NCI-H1048 (cell line): ENCODE measurements at places on chromosomes 5 and 9.

DNA sequence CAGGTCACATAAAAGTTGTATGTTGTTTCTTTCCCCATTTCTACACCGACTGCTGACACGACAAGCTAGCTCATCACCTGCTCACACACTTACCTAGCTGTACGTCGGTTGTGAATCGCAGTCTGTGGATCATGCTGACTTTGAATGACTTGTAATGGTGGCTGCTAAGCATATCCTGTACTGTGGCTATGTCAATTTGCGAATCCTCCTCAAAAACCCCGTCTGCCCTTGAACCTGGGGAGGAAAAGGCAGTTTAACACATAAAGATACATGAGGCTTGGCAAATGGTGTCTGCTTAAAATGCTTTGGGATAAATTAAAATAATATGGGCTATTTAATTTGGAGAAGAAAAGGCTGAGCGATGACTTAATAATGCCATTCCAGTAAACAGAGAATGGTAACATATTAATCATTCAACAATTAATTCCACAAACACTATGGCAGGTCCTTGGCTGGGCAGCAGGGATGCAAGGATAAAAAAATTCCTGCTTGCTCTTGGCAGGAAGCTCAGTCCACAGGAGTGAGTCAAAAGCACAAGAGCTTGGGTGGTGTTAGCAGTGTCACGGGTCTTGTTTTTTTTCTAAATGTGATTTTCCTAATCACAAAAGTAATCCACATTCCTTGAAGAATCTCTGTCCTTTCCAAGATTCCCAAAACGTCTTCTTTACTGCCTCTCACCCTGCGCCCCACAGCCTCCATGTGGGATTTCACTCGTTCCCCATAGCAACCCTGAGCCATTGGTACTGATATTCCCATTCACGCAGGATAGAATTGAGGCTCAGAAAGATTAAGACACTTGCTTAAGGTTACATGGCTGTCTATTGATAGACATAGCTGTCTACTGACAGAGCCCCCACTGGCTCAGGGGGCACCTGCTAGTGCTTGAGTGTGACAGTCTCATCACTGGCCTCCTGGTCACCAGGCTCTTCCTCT lies 222.4 kb downstream of the MAPKAP1 start:
- no peak for DNase-seq

GRCh38 chr9:126649477-126649876 lies 35.7 kb downstream of the LMX1B start:
- DNase-seq, result no peak

DNA sequence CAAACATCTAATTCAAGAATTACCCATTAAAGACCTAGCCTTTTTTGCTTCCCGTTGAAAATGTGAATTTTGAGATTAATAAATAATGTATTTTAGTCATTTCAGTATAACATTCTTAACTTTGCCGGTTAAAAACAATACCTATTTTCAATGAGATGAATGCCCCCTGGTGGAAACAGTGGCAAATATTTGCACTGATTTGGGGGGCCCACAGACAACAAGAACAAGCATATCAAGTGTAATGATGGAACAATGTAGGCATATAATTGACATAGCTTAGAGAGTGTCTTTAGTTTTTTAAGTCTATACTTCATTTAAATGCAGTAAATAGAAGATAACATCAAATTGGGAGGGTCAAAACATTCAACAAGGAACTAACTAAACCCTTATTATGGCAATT lies 111.9 kb downstream of the NTRK2 start:
- no peak for DNase-seq

DNA sequence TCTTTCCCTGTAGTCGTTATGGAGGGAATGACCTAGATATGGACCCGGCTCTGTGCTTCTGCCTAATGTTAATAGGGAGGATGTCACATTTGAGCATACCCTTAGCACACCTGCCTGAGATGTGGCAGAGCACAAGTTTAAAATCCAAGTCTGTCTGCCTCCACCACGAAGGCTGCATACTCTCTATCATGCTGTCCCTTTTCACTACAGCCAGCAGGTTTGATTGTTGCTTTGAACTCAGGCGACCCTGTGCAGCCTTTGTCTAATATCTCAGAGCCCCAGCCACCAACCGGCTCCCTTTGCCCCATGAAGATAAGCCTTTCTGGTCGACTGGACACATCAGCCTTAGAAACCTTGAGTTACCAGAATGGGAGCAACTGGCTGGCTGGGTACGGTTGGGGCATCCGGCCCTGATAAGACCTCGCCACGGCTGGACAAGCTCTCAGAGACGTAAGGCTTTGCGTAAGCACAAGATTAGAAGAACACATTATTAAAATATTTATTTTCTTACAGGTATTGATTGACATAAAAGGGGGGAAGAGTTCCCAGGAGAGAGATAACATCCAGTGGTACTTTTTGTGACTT lies 222.0 kb upstream of the TRIM32 start:
- DNase-seq, result no peak

GRCh38 chr9:115590011-115590410 lies 472.1 kb upstream of the TNC start:
- DNase-seq, result no peak

GRCh38 chr9:1702701-1703100 lies 312.4 kb upstream of the SMARCA2 start:
- DNase-seq, result no peak

DNA sequence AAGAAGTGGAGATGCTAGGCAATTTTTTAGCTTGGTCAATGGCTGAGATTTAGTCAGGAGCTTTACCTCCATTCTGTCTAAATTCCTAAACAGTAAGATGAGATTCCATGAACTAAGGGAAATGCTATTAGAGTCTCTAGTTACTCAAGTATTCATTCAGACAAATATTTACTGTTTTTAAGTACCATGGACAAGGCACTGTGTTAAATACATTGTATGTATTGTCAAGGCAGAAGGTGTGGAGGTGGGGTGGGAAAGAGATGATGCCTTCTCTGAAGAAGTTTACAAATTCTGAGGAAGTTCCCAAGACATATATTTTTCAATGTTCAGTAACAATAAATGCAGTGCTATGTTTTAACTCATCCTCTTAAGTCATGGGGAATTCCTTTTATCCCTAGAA lies 459.9 kb upstream of the NMUR2 start:
- no peak for DNase-seq

DNA sequence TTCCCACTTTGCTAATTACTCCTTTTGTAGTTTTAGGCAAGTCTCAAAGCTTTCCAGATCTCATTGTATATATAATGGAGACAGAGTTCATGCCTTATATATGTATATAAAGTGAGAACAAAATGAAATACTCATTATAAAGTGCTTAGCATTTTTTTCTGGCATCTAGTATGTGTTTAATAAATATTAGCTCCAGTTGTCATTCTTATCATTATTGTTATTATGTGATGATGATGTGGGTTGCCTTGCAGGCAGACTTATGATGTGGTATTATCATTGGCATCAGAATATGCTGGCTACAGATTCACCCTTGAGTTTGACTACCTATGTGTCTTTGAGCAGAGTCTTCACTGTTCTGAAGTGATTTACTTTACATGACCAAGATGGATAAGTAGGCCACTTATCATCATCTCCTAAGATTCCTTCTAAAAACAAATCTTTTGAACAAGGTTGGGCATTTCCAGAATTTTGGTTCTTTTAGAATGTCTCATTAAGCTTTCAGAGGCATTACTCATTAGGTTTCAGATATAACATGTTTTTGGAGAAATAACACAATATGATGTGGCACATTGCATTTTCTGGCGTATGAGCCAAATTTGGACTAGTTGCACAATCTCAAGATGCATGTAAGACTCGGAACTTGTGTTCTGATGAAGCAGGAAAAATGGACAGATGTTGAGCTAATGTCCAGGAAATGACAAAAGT lies 145.6 kb upstream of the TNC start:
- no peak for DNase-seq

DNA sequence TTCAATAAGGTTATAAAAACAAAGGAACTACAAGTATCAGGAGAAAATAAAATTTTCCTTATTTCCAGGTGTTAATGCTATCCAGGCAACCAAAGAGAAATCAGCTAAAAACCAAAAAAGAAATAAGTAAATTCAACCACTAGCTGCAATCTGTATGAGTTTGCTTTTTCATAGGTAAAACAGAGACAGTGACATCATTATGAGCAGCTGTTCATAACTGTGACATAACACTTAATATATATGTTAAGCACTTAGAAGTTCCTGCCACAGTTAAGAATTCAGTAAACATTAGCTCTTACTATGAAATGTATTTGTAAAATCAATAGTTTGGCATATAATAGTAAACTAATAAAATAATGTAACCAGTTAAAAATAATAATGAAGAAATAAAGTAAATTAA lies 20.9 kb downstream of the P4HA2 start:
- DNase-seq, result no peak

GRCh38 chr9:136311051-136312008 lies 7.4 kb upstream of the CCDC187 start:
- no peak for DNase-seq

DNA sequence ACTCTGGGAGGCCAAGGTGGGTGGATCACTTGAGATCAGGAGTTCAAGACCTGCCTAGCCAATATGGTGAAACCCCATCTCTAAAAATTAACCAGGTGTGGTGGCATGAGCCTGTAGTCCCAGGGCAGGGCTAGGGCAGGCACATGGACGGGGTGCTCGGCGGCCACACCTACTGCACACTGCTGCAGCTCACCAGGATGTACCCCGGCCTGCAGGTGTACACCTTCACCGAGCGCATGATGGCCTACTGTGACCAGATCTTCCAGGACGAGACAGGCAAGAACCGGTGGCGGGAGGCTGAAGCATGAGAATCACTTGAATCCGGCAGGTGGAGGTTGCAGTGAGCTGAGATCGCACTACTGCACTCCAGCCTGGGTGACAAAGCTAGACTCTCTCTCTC lies 3.2 kb downstream of the ST6GALNAC4 start:
- DNase-seq, result no peak

GRCh38 chr5:60765019-60765709 lies 65.2 kb upstream of the DEPDC1B start:
- no peak for DNase-seq

- no peak for DNase-seq
These were observed 136.1 kb downstream of the PDE4D start for GRCh38 chr5:59757442-59757841.

GRCh38 chr9:83775932-83776331 lies 41.6 kb downstream of the GKAP1 start:
- DNase-seq, result no peak

DNA sequence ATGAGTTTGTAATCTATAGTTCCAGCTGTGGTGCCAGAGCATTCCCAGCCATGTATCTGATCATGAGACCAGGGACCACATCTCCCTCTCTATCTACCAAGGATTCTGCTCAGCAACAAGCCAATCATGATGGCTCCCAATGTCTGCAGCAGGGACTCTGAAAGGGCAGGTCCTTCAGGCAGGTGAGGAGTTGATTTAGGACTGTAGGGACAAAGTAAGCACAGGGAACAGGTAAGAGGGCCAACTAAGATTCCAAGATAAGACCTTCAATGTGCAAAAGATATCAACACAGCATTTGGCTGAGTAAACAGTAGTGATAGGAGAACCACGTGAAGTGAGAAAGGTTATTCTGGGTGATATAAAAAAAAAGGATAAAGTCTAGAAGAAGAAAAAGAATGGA lies 8.5 kb downstream of the XPA start:
- DNase-seq, result no peak

DNA sequence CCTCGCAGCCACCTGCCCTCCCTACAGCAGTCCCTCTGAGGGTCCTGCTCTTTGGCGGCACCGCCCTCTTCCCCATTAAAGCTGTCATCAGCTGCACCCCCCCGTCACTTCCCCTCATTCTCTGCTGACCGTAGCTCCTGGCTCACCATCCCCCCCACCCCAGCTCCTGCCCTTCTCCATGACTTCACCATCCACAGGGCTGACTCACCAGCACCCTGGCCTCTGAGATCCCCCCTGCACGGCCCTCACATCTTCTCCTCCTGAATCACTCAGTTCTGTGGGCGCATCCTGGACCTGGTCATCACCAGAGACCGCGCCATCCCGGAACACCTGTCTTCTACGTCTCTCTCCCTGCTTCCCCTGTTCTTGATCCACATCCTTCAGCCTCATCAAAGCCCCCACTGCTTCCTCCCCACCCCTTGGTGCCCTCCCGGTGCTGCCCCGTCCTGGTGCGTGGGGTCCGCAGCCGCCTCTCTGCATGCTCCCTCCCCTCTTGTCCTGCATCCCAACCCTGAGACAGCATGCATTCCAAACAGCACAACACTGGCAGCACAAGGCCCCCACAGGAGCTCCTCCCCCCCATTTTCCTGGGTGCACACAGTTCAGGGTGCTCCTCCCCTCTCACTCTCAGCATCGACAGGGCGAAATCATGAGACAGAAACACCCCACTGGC lies 12.9 kb downstream of the FLT4 start:
- DNase-seq, result no peak

DNA sequence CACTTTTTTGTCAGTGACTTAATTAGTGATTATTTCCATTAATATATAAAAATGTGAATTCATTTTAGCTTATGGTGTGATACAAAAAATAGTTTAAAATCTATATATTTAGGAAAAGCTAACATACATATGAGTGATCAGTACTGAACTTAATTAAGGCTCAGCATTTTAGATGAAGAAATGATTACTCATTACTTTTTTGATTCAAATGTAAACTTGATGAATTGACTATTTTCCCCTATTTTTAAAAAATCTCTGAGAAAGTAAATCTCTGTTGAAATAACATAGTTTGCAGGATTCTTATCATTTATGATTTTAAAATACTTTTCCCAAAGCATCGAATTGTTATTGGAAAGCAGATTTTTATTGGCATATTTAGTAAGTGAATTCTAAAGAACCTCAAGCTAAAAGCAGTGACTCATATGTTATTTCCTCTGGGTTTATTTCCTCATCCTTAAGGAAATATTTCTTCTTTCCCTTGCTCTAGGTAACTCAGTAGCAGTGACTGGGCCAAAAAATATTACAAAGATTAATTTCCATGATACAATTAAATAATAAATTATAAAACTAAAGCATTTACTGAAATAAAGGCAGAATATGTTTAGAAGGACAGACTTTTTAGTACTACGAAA lies 290.6 kb downstream of the FER start:
- DNase-seq, result no peak

DNA sequence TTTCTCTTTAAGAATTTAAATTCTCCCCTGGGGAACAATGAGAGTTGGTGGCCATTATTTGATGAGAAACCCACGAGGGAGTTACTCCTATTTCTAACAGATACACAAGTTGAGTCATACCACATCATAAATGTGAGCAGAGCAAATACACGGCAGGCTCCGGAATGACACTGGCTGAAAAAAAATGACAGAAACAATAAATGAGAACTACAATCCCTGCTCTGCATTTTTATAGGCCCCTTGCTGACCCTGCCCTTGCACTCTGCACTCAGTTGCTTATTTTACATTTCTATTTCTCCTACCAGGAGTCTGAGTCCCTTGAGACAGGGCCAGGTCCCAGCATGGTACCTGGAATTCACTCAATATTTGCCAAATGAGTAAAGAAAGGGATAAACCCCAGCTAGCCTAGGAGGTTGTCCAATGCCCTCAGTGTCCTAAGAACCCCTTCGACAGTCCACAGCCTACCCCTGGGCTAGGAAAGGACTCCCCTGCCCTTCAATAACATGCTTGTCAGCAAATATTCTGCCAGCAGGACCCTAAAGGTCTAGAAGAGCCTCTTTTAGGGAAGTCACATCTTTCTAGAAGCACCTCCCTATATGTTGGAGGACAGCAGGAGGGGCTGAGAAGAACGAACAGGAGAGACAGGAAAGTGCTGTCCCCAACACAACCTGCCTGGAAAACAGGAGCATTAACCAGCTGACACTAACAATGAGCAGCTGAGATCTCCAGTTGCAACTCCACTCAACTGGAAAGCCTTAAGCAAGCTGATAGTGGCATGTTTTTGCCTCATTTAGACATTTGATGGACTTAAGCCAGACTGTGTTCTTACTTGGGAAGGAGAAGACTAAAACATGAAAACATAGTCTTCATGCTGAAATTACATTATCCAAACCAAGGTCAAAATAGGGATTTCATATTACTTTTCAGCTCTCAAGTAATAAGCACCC lies 191.2 kb downstream of the ACTL7B start:
- DNase-seq, result no peak
